Activated CD4-positive, alpha-beta T cell treated with anti-CD3 and anti-CD28 coated beads, Interleukin-2, amount 10 ng/mL, durations not matched to agents 7 days and 5 days (primary cell): ENCODE measurements at places on chromosomes 4 and X.

- no peak for DNase-seq
Measured at GRCh38 chr4:14596028-14596427, 406.3 kb upstream of the CPEB2 start.

GRCh38 chr4:68070302-68070701 lies 59.4 kb downstream of the TMPRSS11F start:
- DNase-seq, result no peak

DNA sequence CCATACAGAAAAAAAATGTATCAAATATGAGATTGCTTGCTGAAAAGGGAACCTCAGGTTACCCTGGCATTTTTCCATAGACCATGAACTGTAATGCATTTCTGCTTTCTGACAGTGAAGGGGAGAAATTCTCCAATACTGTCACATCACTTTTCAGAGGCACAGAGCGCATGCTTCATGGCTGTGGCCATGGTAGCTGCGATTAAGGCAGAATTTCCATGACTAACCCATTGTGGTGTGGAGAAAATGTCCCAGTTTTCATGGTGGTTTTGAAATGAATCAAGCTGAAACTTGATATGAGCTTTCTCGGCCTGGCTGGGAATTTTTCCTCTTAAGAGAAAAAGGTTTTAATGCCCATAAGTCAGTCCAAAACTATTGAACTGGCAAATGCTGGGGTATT lies 39.5 kb upstream of the MAP3K15 start:
- DNase-seq, result no peak

DNA sequence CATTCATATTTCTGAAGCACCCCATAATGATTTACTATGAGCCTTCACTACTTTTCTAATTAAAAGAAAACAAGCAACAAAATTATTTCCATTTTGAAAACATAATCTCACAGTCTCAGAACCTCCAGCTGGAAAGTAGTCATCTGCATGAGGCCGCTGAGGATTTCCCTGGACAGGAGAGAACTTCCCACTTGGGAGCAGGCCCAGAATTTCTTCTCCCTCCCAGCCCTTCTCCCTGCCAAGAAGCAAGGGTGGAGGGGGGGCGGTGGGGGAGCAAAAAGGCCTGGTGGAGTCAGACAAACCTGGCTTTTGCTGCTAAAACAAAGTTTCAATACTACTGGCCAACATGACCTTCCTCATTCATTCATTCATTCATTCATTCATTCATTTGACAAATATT lies 167.3 kb downstream of the PJA1 start:
- DNase-seq, result no peak

DNA sequence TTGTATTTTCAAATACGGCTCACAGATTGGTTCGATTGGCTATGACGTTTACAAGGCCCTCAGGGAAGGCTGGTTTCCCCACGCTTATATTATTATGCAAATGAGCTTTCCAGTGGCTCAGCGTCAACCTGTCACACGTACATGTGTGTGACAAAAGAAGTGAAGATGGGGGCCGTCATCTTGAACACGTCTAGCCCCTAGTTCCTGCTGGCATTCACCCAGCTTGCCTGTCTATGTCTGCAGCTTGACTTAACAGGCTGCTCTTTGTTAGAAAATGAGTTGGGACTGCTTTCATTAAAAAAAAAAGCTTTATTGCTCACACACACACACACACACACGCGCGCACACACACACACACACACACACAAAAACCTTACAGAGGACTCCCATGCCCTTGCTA lies 283.6 kb upstream of the CTSO start:
- no peak for DNase-seq

DNA sequence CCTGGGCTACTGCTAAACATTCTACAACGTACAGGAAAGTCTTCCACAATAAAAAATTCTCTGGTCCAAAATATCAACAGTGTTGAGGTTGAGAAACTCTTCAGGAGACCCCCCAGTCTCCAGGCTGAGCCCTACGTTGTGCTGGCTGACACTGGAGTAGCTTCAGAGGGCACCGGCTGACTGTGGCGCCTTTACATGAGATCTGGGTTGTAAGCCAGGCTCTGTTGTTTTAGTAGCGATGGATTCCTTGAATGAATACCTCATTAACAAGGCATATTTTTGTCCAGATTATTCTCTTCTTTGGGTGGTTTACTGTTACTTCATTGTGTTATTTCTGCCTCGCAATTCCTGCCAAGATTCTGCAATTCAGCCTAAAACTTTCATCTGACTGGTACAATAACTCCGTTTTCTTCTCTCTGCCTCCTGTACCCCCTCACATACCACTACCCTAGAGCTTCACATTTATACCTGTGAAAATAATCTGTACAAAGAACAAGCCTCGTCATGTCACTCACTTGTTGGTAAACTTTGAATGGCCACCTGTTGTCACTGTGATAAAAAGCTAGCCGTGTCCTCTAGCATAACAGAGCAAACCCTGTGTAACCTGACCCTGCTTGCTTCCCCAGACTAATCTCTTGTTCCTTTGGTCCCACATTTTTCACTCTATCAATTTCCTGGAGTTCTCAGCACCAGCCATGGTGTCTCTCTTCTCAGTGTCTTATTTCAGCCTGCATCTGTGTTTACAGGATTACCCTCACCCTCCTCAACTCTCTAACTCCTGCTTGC lies 1476.1 kb upstream of the TENM3 start:
- DNase-seq, result no peak

DNA sequence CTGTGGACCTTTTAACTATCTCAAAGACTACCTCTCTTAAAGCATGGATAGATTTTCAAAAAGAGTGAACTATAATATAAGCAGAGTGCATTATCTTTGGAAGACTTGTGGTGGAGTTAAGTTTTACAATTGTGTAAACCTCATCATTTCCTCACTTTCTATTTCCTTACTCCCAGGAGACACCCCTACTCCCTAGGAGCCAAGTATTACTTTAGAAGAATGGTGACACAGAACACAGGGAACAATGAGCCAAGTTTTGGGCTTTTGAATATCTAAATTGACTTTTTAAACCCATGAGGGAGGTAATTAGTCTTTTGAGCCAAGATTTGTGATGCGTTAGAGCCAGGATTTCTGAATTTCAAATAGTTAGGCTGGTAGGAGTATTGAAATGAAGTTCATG lies 78.9 kb upstream of the UNC5C start:
- no peak for DNase-seq

GRCh38 chrX:56833626-56834025 lies 104.6 kb downstream of the NBDY start:
- DNase-seq, result no peak

GRCh38 chr4:157045507-157046127 lies 30.3 kb upstream of the GLRB start:
- DNase-seq, result no peak

- DNase-seq, result no peak
Measured at GRCh38 chr4:101724093-101724492, 66.4 kb upstream of the BANK1 start.
